WTC11 (cell line): ENCODE measurements at places on chromosomes 12 and 14. TPM values are rescaled to one million over a fixed set of nuclear protein-coding genes. Genes with fewer than 3 reads are reported as not detected.
A peak's percentile ranks its signal among the peaks of the same experiment; 100 is the strongest.

DNA sequence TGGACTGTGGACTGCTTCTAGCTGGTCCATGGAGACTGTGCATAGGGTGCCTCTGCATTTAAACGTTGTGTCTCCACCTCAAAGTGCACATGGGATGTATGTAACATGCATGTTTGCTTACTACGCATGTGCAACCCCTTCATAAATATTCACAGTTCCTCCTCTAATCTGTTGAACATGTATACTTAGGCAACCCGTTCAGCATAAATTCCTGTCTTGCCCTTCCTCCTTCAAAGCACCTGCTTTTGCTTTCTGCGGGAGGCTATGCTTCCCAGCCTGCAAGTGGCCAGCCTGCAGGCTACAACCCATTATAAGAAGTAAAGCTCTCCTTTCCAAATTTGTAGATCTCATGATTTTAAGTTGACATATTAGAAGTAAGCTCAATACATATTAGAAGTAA lies 33.0 kb upstream of the OVCH1 start:
- no peaks in the 10 kb centered on the region for H3K27me3 ChIP-seq
- no peak overlapping the region for H3K4me3 ChIP-seq
- H3K4me1 ChIP-seq: 0 out of 2 replicates have a peak, but pooled peaks cover 4% of the 10 kb centered on the region
- H3K36me3 ChIP-seq: no peaks in the 10 kb centered on the region
- DNase-seq: no peak

DNA sequence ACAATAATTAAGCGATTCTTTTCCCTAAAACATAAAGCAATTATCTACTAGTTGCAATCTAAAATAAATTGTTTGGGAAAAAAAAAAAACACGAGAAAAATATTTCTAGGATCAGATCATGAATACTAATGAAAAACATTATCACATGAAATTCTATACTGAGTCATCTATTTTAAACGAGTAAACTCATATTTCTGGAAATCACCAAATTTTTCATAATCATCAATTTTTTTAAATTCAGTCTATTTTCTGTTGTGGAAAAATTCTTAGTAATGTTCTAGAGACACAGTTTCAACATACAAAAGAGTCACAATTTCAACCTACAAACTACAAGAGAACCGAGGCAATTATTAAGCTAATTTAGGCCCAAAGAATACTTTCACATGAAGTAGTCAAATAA lies 245.6 kb upstream of the SOX5 start:
- H3K4me1 ChIP-seq: peaks cover 10% of the 10 kb centered on the region
- no peak overlapping the region for H3K27ac ChIP-seq
- DNase-seq: no peak
- H3K36me3 ChIP-seq: no peaks in the 10 kb centered on the region

DNA sequence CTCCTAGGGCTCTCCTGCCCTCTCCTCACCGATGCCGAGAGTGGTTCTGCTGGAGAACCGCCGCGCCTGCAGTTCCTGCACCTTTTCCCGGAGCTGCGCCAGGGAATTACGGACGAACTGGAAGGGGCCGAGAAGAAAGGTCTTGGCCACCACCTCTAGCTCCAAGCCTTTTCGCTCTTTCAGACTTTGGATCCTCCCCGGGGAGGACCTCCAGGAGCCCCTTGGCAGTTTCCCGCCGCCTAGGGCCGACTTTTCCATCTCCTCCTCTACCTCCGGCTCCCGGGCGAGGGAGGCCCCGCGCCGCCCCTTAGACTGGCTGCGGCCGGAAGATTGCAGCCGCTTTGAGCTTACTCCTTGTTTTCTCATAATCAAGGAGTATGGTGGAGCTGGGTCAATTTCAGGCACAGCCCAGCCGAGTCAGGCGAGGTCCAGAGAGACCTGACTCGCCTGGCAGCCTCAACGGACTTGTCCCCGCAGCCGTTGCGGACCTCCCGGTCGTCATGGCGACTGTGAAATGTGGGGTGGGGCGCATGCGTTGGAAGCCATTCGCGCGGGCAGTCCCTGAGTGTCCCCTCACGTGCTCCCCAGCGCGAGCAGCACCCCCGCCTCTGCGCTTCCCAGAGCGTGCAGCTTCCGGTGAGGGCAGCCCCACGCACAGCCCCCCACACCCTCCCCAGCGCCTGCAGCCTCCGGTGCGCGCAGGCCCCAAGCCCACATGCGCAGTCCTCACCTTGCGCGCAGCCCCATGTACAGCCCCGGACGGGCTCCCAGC lies at the start of gene DPY19L2:
Gene DPY19L2, minus strand, starts transcription at position 466 of the 772 bp plus-strand sequence. Its CDS starts 100 bp downstream, at position 366.
- H3K4me3 ChIP-seq: peak within 1 kb of the TSS; percentile 74
- no peaks in the 10 kb centered on the region for H3K36me3 ChIP-seq
- peak within 1 kb of the TSS; percentile 19; the same call in 1 of the 2 replicates for H3K27ac ChIP-seq
- peaks cover 17% of the 10 kb centered on the region for H3K4me1 ChIP-seq
- peaks cover 33% of the 10 kb centered on the region for H3K27me3 ChIP-seq

- no peak overlapping the region; the same call in 1 of the 2 replicates for H3K4me3 ChIP-seq
- no peaks in the 10 kb centered on the region for H3K27me3 ChIP-seq
- DNase-seq: peak; percentile 47
- peak overlapping the region; percentile 90 for H3K27ac ChIP-seq
- no peaks in the 10 kb centered on the region for H3K36me3 ChIP-seq
Observed at GRCh38 chr12:69415471-69416275, 54.5 kb upstream of the FRS2 start.

- peak; percentile 20 for DNase-seq
- no peak overlapping the region for H3K27ac ChIP-seq
- peaks cover 9% of the 10 kb centered on the region for H3K27me3 ChIP-seq
- H3K4me1 ChIP-seq: peaks cover 6% of the 10 kb centered on the region
- H3K36me3 ChIP-seq: peaks cover 36% of the 10 kb centered on the region
Observed at GRCh38 chr12:130014485-130014807, 110.6 kb upstream of the TMEM132D start.

DNA sequence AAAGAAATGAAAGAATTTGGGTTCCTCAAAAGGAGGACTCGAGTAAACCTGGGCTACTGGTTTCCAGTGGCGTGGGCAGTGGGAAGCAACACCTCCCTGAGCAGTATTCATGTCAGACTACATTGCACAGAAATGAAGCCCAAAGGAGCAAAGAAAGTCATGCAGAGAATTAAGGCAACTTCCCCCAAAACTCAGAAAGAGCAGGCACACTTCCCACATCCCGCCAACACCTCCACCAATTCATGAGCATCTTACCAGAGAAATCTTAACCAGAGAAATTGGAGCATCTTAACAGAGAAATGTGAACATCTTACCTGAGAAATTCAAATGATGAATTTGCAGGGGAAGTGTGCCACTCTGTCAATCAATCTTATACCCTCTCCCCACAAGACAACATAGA lies 36.7 kb downstream of the SLC8A3 start:
- H3K4me1 ChIP-seq: no peaks in the 10 kb centered on the region
- H3K27ac ChIP-seq: no peak overlapping the region
- H3K4me3 ChIP-seq: no peak overlapping the region
- H3K27me3 ChIP-seq: no peaks in the 10 kb centered on the region

GRCh38 chr12:104691721-104692556 lies 235.2 kb downstream of the CHST11 start:
- DNase-seq: no peak
- peaks cover 24% of the 10 kb centered on the region for H3K4me1 ChIP-seq
- H3K27ac ChIP-seq: no peak overlapping the region
- H3K36me3 ChIP-seq: peaks cover 16% of the 10 kb centered on the region
- H3K4me3 ChIP-seq: no peak overlapping the region

DNA sequence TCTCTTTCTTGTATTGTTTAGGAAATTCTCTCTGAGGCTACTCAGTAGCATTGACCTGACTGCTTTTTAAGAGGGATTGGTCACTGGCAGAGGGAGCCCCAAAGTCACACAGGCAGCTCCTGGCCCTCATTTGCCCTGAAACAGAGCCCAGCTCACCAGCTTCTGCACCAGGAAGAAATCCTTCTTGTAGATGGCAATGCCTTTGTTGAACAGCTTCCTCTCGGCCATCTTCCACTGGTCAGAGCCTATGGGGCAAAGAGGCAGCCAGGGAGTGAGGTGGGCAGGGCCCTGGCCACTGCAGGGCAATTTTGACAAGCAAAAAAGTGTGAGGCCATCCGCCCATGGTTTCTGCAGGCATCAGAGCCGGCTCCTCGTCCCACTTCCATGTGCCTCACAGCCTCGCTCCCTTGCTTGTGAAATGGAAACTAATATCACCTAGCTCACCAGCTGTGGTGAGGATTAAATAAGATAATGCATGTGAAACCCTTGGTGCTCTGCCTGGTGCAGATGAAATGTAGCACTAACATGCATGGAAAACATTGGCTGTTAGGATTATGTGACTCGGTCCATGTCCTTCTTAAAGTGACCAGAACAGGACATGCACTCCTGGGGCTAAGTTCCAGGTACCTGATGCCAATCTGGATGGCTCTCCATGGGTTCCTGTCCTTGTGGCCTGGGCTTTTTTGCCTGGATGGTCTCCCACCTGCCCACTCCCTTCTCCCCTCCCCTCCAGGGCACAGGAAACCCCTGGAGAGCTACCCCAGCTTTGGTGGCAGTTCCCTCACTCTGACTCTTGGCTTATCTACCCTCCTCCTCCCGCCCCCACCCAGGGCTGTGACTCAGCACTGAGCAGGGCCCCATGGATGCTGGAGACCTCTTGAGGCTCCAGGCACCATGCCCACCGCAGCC lies 11.2 kb upstream of the PNMA1 start:
- H3K4me3 ChIP-seq: no peak overlapping the region
- no peaks in the 10 kb centered on the region for H3K27me3 ChIP-seq
- peak overlapping the region; percentile 72; the same call in 1 of the 2 replicates for H3K27ac ChIP-seq
- DNase-seq: no peak
- H3K4me1 ChIP-seq: peaks cover 44% of the 10 kb centered on the region
- peaks cover 14% of the 10 kb centered on the region for H3K36me3 ChIP-seq

- H3K36me3 ChIP-seq: no peaks in the 10 kb centered on the region
- no peak overlapping the region for H3K4me3 ChIP-seq
- H3K27me3 ChIP-seq: peaks cover 8% of the 10 kb centered on the region
- no peak for DNase-seq
- no peak overlapping the region for H3K27ac ChIP-seq
Observed at GRCh38 chr12:89880690-89881350, 172.2 kb upstream of the ATP2B1 start.

DNA sequence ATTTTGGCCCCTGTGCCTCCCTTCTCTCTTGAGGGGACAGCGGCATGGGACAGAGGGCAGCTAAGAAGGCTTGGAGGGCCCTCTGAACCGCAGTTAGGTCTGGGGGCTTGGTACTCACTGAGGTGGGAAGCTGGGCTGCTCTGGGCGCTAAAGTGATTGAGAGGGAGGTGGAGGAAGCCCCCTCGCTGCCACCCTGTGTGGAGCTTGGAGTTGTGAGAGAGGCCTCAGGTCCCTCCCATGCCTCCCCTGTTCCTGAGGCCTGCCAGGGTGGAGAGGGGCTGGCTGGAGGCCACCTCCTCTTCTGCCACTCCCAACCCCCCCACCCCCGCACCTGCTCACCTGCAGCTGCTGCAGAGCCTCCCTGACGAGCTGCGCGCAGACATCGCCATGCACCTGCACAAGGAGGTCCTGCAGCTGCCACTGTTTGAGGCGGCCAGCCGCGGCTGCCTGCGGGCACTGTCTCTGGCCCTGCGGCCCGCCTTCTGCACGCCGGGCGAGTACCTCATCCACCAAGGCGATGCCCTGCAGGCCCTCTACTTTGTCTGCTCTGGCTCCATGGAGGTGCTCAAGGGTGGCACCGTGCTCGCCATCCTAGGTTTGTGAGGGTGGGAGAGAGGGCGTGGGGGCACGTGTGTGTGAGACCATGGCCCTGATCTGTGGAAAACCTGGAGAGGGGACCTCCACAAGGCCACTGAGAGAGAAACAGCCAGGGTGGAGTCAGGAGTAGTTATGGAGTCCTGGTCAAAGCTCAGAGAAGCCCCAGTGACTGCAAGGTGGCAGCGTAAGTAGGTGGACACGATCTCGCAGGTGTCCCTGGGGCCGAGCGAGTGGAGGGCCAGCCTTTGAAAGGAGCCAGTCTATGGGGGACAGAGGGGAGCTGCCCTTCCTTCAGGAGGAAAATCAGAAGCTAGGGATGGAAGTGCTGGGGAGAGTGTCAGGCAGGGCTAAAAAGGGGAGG lies 11.2 kb downstream of the KCNH3 start:
- H3K27me3 ChIP-seq: peaks cover 69% of the 10 kb centered on the region
- no peaks in the 10 kb centered on the region for H3K36me3 ChIP-seq
- H3K4me1 ChIP-seq: peaks cover 5% of the 10 kb centered on the region

- DNase-seq: no peak
- H3K27me3 ChIP-seq: no peaks in the 10 kb centered on the region
- peaks cover 42% of the 10 kb centered on the region for H3K4me1 ChIP-seq
Observed at GRCh38 chr12:62683776-62684569, 217.3 kb downstream of the MON2 start.

- H3K4me3 ChIP-seq: no peak overlapping the region
- no peaks in the 10 kb centered on the region; the same call in 1 of the 2 replicates for H3K27me3 ChIP-seq
- peaks cover 11% of the 10 kb centered on the region for H3K36me3 ChIP-seq
- DNase-seq: no peak
Observed at GRCh38 chr14:94411638-94412037, 23.2 kb upstream of the SERPINA1 start.

- DNase-seq: peak; percentile 45
- H3K27ac ChIP-seq: no peak overlapping the region
- H3K36me3 ChIP-seq: no peaks in the 10 kb centered on the region
- H3K27me3 ChIP-seq: peaks cover 9% of the 10 kb centered on the region
- H3K4me1 ChIP-seq: no peaks in the 10 kb centered on the region
- H3K4me3 ChIP-seq: no peak overlapping the region
Observed at GRCh38 chr12:49121047-49121696, 10.0 kb downstream of the TUBA1B start.

DNA sequence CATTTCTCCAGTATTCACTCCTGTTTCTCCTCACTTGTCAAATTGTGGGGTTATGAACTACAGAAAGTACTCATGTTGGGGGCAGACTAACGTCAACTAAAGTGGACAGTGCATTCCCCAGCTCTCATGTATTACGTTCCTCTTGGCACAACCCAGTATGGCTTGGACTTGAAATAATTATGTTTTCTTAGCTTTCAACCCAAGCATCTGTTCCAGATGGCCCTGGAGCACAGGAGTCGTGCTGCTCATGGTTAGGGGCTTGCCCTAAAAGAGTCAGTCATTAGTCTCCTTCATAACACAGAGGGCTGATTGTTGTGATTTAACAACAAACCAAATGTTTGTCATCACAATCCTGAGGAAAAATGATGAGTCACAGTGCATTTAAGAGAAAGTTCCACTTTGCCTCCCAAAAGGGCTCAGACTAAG lies 154.4 kb downstream of the RPAP3 start:
- H3K36me3 ChIP-seq: peaks cover 31% of the 10 kb centered on the region
- H3K4me3 ChIP-seq: no peak overlapping the region
- no peaks in the 10 kb centered on the region; the same call in 1 of the 2 replicates for H3K27me3 ChIP-seq
- no peak for DNase-seq
- H3K27ac ChIP-seq: no peak overlapping the region

MYH6 gene
- 0.09 to 0.14 TPM (median 0.09 TPM) in 3 replicates for total RNA-seq

PLBD1 gene
- 31.8 to 49.6 TPM (median 32.1 TPM) in 3 replicates for total RNA-seq

KLRC2 gene
- not detected in 3 replicates for total RNA-seq

CCDC60 gene
- total RNA-seq: 0.57 to 1.1 TPM (median 0.82 TPM) in 3 replicates

SOX5 gene
- 1.0 to 3.6 TPM (median 2.3 TPM) in 3 replicates for total RNA-seq

TIMELESS gene
- 60.9 to 67.1 TPM (median 64.9 TPM) in 3 replicates for total RNA-seq

GYS2 gene
- total RNA-seq: not detected in 3 replicates

RFX4 gene
- total RNA-seq: 0.14 to 0.26 TPM in 2 of 3 replicates, not detected in the other
